Activated naive CD8-positive, alpha-beta T cell treated with anti-CD3 and anti-CD28 coated beads, Interleukin-2, amount 50 U/mL, for 16 hours (primary cell): ENCODE measurements at places on chromosomes 2 and 18.

DNA sequence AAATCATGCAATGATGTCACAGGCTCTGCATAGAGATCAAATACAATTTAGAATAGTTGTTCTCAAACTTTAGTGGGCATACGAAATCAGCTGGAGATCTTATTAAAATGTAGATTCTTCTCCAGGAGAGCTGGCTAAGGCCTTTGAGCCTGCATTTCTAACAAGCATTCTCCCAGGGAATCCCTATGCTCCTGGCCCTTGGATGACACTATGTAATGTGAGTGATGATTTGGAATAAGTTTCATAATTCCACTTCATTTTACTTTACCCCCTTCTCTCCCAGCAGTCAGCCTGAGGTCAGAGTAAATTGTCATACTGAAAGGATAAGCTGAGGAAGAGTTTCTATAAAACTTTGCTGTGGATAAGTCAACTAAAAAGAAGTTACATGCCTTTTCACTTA lies 189.1 kb downstream of the UBE2E3 start:
- DNase-seq = no peak

GRCh38 chr18:45102863-45103262 lies 422.2 kb downstream of the SETBP1 start:
- no peak for DNase-seq

- DNase-seq = no peak
Observed at GRCh38 chr2:150783015-150783414, 295.5 kb upstream of the RND3 start.

- DNase-seq = no peak
Observed at GRCh38 chr2:43818761-43819160, 19.9 kb downstream of the ABCG5 start.

DNA sequence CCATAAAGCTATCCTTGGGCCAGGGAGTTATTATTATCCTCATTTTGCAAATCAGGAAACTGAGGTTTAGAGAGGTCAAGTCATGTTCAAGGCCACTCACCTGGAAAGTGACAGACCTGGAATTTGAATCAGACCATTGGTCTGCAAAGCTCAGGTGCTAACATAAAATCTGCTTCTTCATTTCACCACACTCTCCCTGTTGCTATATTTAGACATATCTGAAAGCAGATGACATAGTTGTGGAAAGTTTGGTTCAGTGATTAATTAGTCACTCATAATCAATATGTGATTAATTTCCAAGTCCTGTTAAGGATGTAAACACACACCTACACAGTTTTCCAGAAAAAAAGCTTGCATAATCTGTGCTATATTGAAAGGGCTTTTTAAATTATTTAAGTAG lies 57.4 kb downstream of the LINC00305 start:
- DNase-seq = no peak

DNA sequence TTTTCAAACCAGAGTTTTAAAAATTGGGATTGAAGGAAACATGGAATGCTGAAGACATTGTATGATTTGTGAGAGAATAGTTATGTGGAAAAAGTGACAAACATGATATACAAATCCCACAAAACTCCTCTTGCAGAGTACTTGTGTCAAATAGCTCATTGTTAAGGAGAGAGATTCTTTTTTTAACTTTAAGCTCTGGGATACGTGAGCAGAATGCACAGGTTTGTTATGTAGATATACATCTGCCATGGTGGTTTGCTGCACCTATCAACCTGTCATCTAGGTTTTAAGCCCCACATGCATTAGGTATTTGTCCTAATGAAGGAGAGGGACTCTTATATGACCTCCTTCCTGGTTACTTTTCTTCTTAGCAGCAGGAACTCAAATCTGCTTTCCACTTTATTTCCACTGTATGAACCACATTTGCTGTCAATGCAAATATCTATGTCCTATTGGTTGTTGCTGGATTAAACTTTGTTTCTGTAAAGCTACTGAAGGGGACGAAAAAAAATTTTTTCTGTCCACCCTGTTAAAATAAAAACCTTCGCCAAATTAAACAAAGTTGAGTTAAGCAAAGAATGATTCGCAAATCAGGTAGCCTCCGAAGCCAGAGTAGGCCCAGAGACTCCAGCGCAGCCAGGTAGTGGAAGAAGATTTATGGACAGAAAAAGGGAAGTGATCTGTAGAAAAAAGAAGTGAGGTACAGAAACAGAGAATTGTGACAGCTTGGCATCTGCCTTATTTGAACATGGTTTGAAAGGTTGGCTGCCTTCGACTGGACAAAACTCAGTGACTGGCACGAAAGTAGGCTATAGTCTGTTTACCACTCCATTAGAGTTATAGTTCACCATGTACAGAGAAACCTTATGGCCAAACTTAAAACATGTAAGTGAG lies 430.1 kb upstream of the CHST9 start:
- DNase-seq = no peak

GRCh38 chr2:9400268-9401058 lies 22.9 kb downstream of the ITGB1BP1 start:
- DNase-seq = no peak

DNA sequence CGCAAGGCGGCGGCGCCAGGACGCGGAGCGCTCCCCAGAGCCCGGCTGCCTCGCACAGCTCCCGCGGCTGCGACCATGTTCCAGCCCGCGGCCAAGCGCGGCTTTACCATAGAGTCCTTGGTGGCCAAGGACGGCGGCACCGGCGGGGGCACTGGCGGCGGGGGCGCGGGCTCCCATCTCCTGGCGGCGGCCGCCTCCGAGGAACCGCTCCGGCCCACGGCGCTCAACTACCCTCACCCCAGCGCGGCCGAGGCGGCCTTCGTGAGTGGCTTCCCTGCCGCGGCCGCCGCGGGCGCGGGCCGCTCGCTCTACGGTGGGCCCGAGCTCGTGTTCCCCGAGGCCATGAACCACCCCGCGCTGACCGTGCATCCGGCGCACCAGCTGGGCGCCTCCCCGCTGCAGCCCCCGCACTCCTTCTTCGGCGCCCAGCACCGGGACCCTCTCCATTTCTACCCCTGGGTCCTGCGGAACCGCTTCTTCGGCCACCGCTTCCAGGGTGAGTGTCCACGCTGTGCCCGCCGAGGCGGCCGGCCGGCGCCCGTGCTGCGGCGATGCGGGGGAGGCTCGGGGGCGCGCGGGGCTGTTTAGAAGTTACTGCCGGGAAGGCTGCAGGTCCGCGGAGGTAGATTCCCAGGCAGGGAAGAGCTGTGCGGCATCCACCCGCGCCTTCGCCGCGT lies 696 bp downstream of the EMX1 start:
- no peak for DNase-seq

DNA sequence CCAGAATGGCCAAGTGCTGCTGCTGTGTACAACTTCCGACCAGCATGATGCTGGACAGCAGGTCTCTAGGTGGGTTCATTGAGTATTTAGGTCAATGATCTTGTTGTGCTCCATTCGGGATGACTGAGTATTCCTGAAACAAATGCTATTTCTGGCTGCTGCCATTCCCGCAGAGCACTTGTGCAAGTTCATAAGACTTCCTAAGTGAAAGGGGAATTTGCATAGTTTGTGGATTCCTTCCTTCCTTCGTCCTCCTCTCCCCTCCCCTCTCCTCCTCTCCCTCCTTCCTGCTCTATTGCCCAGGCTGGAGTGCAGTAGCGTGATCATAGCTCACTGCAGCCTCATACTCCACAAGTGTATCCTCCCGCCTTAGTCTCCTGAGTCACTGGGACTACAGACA lies 40.4 kb downstream of the LDLRAD4 start:
- DNase-seq = no peak

DNA sequence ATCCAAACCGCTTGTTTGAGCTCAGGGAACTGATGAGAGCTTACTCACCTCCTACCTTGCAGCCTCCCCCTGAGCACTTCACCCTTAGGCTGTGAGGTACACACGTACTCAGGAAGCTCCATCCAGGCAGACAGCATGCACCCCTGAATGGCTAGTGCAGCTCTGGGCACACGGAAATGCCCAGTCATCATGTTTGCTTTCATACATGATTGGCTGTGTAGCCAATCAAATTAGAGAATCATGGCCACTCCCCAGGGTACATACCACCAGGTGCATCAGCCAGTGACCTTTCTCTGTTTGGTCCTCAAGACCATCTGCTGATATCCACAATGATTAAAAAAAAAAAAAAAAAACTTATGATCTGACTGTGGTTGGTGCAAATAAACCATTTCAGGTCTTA lies 42.1 kb downstream of the RNF152 start:
- no peak for DNase-seq

DNA sequence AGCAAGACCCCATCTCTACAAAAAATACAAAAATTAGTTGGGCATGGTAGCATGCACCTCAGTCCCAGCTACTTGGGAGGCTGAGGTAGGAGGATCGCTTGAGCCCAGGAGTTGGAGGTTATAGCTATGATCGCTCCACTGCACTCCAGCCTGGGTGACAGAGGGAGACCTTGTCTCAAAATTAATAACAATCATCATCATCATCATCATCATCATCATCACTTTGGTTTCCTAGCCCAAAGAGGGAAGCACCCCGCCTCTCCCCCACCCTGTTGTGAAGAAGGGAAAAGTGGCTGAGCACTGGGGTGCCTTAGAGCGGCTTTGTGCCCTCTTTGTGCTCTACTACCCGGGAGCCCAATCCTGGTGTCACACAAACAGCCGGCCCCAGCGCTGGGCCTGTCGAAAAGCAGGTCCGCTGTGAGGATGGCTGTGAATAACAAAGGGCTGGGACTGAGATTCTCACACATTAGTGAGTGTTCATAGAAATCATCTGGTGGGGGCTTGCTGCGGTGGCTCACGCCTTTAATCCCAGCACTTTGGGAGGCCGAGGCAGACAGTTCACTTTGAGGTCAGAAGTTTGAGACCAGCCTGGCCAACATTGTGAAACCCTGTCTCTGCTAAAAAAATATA lies 42.6 kb upstream of the ASXL2 start:
- DNase-seq = no peak

- DNase-seq = no peak
Observed at GRCh38 chr2:137960223-137960622, 4.0 kb upstream of the HNMT start.

DNA sequence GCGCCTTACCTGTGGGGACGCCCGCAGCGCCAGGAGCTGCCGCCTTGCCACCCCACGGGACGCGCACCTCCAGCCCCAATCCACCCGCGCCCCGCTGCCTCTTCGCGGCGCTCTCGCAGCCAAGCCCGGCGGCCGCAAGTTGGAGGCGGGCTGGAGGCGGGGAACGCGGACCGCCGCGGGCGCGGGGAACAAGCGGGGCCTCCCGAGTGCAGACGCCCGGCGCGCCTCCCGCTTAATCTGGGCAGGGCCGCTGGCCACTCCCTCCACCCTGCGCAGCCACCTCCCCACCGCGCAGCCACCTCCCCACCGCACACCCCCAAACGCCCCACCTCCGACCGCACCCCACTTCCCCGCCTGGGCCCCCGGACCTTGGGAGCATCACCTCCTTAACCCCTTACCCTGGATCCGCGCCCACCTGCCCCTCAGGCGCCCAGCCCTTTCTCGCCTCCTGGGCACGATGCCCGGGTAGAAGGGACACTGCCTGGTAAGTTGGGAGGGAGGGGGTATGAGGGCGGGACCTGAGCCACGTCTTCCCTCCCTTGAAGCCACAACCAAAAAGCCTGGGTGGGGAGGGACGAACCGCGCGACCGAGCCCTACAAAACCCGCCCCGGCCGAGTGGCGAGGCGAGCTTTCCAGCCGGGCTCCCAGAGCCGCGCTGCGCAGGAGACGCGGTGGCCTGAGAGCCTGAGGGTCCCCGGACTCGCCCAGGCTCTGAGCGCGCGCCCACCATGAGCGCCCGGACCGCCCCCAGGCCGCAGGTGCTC lies at the start of the genes COL4A3 and COL4A4:
TSS of gene COL4A3 (plus strand) at position 627 of the 765 bp plus-strand sequence. CDS start at position 730, 103 bp downstream.
TSS of gene COL4A4 (minus strand) at position 208 of the 765 bp plus-strand sequence. CDS start 16,722 bp downstream, outside the sequence.
- DNase-seq = no peak

- DNase-seq = no peak
Observed at GRCh38 chr2:205800773-205801172, 118.5 kb downstream of the NRP2 start.

DNA sequence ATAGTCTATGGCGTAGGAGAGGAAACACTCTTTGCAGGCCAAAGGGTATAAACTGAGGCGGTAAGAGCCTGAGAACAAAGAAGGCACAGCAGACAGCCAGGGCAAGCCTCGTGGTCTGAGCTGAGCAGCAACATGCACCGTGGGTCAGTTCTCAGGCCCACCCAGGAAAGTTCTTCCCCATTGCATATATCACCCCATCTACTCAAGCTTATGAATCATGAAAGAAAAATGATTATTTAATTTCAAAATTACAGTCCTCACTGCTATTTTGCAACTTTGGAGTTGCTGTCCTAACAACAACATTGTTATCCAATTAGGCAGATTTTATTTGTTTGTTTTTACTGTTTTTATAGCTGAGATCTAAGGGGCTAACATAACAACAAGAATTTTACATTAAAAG lies 54.7 kb upstream of the RIOK3 start:
- DNase-seq = no peak
